ENCODE measurements at places on chromosomes 7 and 10.

- no peak for DNase-seq
Measured at GRCh38 chr10:125355657-125356056, 195.3 kb upstream of the CTBP2 start.

GRCh38 chr10:86144301-86144700 lies 222.3 kb downstream of the GRID1 start:
- no peak for DNase-seq

DNA sequence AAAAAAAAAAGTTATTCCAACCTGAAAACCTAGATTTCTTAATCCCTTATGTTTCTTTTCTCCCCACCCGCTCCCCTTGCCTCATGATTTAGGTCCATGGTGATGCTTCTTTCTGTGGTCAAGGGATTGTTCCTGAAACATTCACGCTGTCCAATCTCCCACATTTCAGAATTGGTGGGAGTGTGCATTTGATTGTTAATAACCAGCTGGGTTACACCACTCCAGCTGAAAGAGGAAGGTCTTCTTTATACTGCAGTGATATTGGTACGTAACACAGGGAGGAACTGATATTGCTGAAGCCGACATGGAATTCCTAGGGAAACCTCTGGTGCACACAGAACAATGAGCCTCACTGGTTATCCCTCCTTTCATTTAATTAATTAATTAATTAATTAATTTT lies 22.7 kb downstream of the DHTKD1 start:
- no peak for DNase-seq

DNA sequence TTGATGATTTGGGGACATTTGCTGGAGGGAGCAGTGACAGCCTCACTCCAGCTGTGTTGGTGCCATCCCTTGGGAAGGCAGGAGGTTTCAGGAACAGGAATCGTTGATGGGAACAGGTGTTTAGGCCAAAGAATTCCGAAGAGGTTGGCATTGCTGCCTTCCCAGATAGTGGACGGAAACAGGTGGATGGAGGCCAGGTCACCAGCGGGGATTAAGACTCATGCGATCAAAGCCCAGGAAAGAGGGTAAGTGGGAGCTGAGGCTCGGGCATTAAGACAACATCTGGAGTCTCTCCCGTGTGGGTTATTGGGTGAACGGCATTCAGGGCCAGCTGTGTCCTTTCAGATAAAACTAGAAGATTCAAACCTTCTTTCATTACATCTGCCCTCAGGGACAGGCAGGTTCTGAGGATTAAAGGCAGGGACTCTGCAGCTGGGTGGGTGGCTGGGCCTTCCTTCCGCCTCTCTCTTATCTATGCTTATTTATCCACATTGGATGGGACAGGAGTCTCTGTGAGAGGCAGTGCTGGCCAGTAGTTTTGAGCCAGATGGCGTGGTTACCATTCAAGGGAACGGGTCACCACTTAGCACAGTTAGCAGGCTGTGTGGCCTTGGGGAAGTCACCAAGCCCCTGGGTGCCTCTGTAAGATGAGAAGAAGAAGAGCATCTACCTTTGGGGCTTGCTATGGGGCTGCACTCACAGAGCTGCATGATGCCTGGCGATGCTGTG lies 67.6 kb downstream of the INSIG1 start:
- DNase-seq: no peak

GRCh38 chr10:119817991-119818888 lies 54.4 kb downstream of the MCMBP start:
- no peak for DNase-seq

DNA sequence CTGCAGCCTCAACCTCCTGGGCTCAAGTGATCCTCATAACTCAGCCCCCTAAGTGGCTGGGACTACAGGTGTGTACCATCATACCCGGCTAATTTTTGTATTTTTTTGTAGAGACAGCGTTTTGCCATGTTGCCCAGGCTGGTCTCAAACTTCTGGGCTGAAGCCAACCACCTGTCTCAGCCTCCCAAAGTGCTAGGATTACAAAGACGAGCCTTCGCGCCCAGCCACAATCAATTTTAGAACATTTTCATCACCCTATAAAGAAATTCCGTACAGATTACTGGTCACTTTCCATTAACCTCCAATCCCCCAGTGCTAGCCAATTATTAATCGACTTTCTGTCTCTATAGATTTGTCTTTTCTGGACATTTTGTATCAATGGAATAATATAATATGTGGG lies 32.3 kb upstream of the PALS2 start:
- no peak for DNase-seq

DNA sequence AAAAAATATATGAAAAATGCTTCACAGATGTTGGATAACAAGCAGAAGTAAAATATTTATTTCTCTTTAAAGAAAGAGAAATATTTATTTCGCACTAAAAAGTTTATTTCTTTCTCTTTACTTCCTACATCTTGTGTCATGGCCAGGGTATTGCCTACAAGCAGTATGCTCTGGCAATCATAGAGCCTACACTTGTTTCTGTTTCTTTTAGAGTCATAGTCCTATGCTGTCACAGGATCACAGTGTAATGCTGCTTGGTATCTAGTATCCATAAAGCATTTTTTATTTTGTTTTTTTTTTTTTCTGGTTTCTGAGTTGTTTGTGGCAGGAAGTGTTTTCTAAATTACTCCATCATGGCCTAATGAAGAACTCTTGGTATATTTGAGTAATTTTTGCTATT lies 116.0 kb downstream of the ATRNL1 start:
- no peak for DNase-seq

- no peak for DNase-seq
Measured at GRCh38 chr10:130638991-130639390, 502.8 kb downstream of the GLRX3 start.

GRCh38 chr10:91596825-91597196 lies 36.1 kb downstream of the PPP1R3C start:
- DNase-seq: no peak

GRCh38 chr10:49091450-49092210 lies 23.7 kb downstream of the VSTM4 start:
- no peak for DNase-seq

- no peak for DNase-seq
Measured at GRCh38 chr10:83553366-83553765, 585.9 kb upstream of the GHITM start.

DNA sequence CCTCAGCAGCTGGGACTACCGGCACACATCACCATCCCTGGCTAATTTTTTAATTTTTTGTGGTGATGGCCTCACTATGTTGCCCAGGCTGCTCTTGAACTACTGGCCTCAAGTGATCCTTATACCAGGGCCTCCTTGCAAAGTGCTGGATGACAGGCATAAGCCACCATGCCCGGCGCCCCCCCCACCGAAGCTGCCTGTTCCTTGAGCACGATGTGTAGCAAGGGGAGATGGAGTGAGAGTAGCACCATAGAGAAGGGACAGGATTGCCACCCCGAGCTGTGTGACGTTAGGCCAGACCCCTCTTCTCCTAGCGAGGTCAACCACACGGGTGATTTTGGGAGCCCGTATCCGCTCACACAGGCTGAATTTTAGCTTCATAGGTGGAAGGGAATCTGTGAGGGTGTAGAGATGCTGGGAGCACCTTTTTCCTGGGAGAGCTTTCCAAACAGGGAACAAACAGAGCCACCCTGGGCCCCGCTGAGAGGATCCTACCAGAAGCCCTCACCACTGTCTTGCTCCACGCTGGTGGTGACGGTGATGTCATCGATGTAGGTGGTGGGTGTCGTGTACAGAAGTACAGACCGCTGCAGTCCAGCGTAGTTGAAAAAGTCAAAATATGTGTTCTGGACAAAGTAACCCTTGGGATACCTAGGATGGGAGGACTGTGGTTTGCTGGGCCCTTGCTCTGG lies 3.0 kb downstream of the GUSB start:
- no peak for DNase-seq

GRCh38 chr7:158252081-158252836 lies 335.4 kb downstream of the PTPRN2 start:
- DNase-seq: no peak

DNA sequence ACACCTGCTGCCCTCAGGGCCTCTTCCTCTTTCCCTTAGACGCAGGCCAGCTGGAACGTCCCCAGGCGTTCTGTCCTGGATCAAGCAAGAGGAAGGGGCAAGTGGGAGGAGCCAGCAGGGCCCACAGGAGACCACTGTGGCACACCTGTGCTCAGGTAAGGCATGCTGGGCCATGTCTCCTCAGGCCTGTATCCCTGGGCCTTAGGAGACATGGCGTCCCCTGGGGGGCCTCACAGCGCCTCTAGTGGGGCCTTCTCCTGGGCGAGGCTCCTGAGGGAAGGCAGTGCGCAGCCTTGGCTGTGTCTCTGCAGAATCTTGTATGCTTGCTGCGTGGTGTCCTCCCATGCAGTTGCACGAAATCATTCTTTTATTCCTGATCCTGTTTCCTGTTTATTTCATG lies 31.3 kb downstream of the ZNF783 start:
- no peak for DNase-seq

GRCh38 chr10:68333058-68333395 lies 299 bp upstream of the PBLD start:
- DNase-seq: no peak

- DNase-seq: no peak
Measured at GRCh38 chr10:60576130-60577069, 186.7 kb upstream of the ANK3 start.

- no peak for DNase-seq
Measured at GRCh38 chr7:45969940-45970339, 48.9 kb upstream of the IGFBP3 start.

DNA sequence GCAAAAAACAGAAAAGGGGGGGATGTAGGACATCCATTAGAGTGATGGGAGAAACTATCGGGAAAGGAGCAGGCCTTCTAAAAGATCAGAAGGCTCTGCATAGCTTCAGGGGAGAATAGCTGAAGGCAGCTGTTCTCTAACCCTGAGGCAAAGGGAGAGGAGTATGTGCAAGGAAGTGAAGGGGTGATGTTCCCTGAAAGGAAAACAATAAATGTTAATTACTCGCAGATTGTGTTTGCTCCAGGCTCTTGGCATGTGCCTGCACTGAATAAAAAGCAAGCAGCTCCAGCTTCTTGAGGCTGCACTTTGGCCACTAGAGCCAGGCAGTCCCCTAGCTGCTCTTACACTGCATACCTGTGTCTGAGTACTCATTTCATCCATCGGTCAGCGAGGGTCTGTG lies 14.4 kb upstream of the STARD3NL start:
- no peak for DNase-seq

GRCh38 chr10:25934621-25935139 lies 651 bp downstream of the MYO3A start:
- no peak for DNase-seq

GRCh38 chr7:68256295-68256694 lies 1259.7 kb downstream of the TYW1 start:
- no peak for DNase-seq

GRCh38 chr10:45513551-45513950 lies 139.5 kb downstream of the ALOX5 start:
- DNase-seq: no peak

DNA sequence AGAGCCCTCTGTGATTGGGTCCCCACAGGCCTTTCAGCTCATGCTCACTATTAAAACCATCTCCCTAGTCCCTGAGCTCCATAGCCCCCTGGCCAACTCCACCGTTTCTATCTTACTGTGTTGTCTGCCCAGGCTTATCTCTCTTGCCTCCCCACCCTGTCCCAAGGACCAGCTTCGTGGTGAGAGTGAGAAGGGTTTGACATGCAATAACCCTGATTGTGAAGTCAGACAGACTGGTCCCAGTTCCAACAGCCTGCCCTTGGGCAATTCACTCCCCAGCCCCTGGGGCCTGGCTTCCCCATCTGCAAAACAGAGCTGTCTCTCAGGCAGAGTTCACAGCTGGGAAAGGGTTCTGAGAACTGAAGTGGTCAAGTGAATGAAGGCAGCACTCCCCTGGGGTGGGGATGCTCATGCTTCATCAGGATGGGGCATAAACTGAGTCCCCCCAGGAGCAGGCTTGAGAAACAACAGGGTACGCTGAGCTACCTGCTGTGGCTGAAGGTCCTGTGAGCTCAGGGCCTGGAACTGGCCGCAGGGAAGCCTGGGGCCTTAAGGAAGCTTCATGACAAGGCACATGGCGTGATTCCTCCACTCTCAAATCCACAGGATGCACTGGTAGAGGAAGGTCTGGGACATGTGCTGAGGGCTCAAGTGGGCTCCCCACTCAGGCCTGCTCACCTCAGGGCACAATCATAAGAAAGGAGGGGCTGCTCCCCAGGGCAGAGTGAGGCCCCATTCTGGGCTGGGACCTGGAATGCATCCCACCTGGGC lies 1.8 kb upstream of the PPIF start:
- no peak for DNase-seq

GRCh38 chr10:11663763-11664555 lies 52.5 kb upstream of the USP6NL start:
- no peak for DNase-seq

GRCh38 chr10:119348516-119349240 lies 141.3 kb downstream of the GRK5 start:
- no peak for DNase-seq

All from cortex of kidney (tissue), 1 donor.